ENCODE measurements at places on chromosomes 2 and 18. TPM values are rescaled to one million over a fixed set of nuclear protein-coding genes. Genes with fewer than 3 reads are reported as not detected.

DNA sequence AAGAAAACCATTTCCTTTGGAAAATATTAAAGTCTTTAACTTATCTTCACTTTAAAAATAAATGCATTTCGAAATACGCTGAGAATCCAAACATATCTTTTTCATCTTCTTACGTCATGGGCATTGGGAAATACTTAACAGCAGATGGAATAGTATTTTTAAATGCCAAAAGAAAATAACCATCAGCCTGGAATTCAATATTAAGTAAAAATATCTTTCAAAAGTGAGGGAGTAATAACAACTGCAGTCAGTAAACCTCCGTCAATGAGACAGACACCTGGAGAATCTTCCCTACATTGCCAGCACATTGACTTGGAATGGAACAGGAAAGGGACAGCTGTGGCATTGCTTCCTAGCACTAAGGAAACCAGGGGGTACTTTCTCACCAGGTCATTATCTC is 290.4 kb upstream of the TNP1 start:
- DNase-seq: no peak

Gene DSG1
- not detected for total RNA-seq

Gene NT5DC4
- total RNA-seq: not detected

DNA sequence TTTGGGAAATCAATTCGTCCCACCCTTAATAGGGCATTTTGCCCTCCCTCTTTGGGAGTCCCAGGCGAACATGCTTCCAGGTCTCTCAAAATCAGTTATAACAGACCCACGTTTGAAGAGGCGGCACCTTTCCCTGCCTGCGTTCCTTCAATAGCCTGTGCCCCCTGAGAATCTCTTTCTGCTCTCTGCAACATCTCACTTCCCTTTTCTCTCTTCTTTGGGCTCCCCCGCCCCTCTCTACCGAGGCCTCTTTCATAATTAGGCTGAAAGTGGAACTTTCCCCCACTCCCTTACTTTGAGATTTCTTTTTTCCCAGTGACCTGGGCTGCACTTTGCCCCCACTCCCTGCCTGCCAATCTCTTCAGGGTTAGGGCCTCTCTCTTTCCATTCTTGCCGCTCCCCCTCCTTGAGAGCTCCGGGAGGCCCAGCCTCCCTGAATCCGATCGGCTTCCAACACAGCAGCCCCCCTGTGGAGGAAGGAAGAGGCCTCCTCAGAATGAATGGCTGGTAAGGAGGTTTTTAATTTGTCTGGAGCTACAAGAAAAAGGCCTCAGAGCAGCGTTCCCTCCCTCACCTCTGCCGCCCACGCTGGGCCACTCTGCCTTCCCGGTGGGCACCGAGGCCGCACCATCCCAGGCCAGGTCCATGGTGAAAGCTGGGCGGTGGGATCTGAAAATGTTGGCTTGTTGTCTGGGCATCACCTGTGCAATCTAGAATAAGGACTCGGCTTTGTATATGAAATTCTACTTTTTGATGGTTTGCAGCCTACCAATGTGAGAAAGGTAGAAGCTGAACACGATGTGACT is 162.6 kb upstream of the SIX3 start:
- no peak for DNase-seq

DNA sequence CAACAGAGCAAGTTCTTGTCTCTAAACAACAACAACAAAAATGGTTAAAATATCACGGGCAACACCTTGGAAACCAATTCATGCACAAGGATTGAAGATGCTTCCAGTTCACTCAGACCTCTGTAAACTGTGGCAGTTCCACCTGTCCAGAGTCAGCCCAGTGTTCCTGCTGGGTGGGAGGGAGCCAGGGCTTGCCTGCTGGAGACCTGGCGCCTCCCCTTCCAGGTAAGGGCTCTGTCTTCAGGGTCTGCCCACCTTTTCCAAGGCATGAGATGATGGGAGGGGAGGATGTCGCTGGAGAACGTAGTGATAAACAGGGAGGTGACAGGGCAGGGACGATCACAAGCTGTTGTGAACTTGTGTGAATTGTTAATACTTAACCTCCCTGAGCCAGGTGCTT is 9.8 kb upstream of the GPC1 start:
- no peak for DNase-seq

DNA sequence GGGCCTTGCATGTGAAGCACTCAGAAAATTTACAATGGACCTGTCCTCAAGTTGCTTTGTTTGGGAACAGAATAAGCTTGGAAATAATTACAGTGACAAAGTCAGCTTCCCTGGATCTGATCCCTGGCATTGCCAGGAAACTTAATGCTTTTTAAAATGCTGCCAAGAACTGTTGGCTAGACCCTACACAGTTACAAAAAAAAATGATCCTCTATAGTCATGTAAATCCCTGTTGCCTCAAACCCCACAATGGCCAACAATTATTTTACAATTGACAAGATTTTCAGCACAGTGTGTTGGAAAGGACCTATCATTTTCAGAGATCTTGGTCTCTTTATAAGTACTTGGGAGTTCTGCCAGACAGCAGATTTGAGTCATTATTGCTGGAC is 470.4 kb upstream of the ACVR2A start:
- no peak for DNase-seq

Gene CYP26B1
- total RNA-seq: 5.1 TPM

Gene CSRNP3
- 3.1 TPM for total RNA-seq
